ENCODE measurements at places on chromosomes 6 and 20. TPM values are rescaled to one million over a fixed set of nuclear protein-coding genes. Genes with fewer than 3 reads are reported as not detected.

GRCh38 chr6:157647261-157647915, 175.7 kb upstream of the SNX9 start:
- peak; percentile 15 for DNase-seq

GRCh38 chr6:104229057-104229456, 630.7 kb downstream of the HACE1 start:
- no peak for DNase-seq

- DNase-seq, result no peak
Measured at GRCh38 chr6:25122001-25122400, 157.2 kb upstream of the CARMIL1 start.

GRCh38 chr6:36836111-36837021, 2.9 kb downstream of the CPNE5 start:
- DNase-seq, result no peak

DNA sequence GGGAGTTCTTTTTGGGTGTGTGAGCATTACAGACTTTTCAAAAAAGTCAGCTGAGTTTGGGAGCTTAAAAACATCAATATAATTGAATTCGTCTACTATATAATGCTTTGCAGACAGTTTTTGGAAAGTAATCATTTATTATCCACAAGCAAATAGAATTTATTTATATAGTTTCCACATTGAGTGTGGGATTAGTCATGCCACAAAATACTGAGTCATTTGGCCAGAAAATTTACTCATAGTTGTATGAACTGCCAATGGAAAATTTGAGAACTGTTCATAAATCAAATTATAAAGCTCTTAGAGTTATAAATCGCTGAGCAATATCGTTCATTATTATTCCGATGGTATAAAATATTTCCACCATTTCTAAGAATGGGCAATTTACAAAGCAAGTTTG, 5.0 kb downstream of the BEND6 start:
- DNase-seq, result no peak

Gene CEP85L
- 34.2 TPM for total RNA-seq

GRCh38 chr6:146851837-146852236, 253.1 kb downstream of the ADGB start:
- peak; percentile 20 for DNase-seq

Gene PPP1R14C
- total RNA-seq, result 0.23 TPM
